ENCODE measurements at places on chromosomes 6 and 20.

DNA sequence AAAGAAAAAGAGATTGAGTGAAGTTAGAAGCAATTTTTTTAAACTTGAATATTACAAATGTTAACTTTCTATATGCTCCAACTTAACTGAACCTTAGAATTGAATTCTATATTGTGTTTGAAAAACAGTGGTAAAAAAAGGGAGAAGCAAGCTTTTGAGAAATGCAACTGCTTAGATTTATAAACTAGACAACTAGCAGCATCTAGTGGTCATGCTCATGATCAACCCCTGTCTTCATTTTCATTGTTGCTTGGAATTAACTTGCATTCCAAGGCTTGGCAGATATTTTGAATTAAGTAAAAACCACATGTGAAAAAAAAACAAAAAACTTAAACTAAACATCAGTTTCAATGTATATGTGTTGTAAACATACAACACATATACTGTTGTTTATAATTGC lies 113.1 kb downstream of the C6orf58 start:
- no peak for DNase-seq

GRCh38 chr6:159640322-159640721 lies 52.7 kb downstream of the SOD2 start:
- DNase-seq: no peak

DNA sequence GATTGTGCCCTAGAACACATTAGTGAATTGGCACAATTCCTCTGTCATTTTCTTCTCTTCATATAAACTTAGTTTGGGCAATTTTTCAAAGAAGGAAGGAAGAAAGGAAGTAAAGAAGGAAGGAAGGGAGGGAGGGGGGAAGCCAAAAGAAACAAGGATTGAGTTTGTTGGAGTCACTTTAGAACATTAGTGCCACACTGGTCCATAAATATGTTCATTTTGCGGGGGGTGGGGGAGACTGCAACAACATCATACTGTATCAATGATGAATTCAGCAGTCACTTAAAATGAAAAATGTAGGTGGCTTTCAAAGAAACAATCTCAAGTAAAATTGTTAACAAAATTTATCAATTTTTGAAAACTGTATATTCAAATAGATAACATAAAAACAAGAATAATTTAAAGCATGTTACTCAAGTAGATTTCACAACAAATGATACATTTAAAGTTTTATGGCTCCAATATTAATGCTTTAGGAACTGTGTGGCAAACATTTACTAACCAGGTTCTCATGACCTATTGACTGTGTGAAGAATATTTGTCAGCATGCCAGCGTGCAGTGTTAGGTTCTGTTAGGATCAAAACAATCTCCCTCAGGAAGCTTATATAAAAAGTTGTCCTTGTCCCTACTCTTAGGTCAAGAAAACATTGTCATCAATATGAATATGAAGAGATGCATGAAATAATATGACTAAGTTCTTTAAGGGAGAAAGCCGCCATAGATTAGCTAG lies 208.1 kb upstream of the AGPAT4 start:
- DNase-seq: no peak

GRCh38 chr6:72916298-72916697 lies 294.4 kb downstream of the KCNQ5 start:
- DNase-seq: no peak

DNA sequence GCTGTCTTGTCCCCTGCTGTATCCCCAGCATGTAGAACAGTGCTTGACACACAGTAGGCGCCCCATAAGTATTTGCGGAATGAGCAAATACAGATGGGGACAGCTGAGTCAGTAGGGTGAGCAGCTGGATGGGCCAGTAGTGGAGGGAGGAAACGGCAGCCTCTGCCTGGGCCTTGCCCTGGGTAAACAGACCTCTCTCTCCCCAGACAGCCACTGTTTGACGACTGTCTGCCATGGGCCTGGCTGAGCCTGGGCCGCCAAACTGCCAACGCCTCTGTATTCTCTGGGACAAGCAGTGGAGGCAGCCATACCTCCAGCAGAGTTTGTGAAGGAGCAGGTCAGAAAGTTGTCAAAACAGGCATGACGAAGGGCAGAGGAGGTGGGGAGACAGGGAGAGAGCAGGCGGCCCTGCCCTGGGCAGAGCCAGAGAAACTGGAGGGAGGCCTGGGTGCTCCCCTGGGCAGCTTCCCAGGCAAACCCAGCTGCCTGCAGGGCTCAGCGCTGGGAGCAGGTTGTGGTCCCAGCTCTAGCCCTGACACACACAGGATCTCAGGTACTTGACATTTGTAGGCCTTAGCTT lies 15.2 kb downstream of the HNF4A start:
- no peak for DNase-seq

DNA sequence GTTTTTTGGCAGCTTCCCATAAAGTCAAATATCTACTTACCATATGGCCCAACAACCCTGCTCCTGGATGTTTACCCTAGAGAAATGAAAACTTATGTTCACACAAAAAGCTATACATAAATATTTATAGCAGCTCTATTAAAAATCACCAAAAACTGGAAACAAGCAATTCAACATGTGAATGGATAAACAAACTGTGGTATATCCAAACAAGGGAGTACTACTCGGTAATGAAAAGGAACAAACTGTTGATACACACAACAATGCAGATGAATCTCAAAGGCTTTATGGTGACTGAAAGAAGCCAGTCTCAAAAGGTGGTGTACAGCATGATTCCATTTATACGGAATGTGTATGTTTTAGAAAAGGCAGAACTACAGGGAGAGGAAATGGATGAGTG lies 48.4 kb downstream of the PREX1 start:
- DNase-seq: no peak

- DNase-seq: no peak
Observed at GRCh38 chr6:152229330-152229729, 407.8 kb downstream of the SYNE1 start.

GRCh38 chr6:74447013-74447412 lies 751.0 kb downstream of the CD109 start:
- no peak for DNase-seq
